ENCODE measurements at places on chromosomes 5 and 9.

- DNase-seq, result no peak
Observed at GRCh38 chr5:417301-418161, 25.4 kb upstream of the EXOC3 start.

DNA sequence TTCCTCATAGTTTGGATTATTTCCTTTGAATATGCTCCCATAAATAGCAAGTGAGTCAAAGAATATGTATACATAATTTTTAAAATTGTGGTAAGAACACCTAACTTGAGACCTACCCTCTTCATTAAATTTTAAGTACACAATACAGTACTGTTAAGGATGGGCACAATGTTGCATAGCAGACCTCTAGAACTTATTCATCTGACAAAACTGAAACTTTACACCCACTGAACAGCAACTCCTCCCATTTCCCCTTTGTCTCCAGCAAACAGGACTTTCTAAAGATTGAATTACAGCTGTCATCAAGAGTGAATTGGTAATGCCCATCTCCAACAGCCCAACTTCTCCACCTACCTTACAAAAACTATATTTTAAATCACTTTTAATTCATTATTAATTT lies 388.9 kb downstream of the HTR1A start:
- DNase-seq, result no peak

DNA sequence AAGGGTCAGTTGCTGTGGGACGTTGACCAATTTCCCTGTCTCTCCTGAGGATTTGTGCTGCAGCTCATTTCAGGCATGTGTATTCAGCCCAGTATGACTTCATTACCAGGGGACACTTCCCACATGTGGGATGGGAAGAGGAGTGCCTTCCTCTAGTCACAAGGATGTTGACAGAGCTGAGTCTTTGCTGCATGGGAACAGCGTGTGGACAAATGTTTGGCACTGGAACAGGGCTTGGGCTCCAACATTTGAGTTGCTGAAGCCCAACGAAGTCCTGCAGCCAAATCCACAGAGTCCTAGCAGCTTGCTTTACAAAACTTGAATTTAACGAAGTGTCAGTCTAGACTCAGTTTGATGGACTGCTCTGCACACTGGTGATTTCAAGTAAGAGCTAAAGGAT lies 283.2 kb downstream of the SH3GL2 start:
- DNase-seq, result no peak

GRCh38 chr9:6079386-6079785 lies 64.0 kb upstream of the RANBP6 start:
- no peak for DNase-seq

GRCh38 chr5:115840873-115841272 lies 492 bp downstream of the ATG12 start:
- DNase-seq, result no peak

DNA sequence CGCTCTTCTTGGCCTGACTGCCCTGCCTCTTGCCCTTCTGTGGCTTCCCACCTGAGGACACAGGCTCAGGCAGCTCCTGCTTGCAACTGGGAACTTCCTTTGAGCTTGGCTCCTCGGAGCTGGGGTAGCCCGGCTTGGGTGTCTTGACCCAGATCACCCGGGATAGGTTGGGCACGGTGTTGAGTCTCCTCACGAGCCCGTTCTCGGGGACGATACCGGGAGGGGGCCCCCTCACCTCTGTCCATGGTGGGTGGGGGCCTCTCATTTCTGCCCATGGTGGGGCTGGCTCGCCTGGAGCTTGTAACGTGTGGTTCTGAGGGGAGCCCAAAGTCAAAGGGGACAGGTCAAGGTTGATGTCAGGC lies 7.8 kb upstream of the DDX41 start:
- no peak for DNase-seq

- DNase-seq, result no peak
Observed at GRCh38 chr5:67483453-67484030, 286.9 kb upstream of the CD180 start.

GRCh38 chr9:90854637-90855175 lies 53.1 kb downstream of the SYK start:
- no peak for DNase-seq

- no peak for DNase-seq
Observed at GRCh38 chr9:123445116-123445515, 89.1 kb downstream of the CRB2 start.

DNA sequence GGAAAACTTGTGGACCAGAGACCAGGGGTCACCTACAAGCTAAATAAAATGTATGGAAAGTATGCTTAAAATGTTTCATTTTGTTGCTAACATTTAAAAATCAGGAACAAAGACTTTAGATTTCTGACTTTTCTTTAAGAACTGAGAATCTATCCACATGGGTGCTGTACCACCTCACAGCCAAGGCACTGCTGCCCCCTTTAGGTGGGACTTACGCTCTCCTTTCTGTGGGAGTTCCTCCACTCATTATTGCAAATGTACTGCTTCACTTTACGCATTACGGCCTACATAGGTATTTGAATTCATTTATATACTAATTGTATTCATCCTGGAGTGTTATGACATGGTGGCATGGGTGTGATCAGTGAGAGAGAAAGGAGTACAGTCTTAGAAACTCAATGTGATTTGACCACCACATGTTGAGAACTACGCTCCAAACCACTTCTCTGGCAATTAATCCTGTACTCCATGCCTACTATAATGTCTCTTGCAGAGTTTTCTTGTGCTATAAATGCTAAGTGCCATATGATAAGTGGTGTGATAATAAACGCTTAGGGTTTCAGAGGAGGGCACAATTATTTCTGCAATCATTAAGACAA lies 24.7 kb upstream of the CETN3 start:
- peak; percentile 36 for DNase-seq

DNA sequence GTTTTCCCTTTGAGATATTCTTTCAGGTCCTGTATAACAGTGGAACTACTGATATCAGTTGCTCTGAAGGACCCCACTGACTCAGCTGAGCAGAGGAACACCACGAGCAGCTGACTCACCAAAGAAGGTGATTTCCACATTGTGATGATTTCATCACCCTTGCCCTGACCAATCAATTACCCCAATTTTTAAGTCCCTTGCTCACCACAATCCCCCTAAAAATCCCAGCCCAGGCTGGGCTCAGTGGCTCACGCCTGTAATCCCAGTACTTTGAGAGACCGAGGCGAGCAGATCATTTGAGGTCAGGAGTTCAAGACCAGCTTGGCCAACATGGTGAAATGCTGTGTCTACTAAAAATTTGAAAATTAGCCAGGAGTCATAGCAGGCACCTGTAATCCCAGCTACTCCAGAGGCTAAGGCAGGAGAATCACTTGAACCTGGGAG lies 125.3 kb upstream of the ABCA1 start:
- peak; percentile 3 for DNase-seq

GRCh38 chr5:75466006-75466716 lies 45.3 kb downstream of the CERT1 start:
- DNase-seq, result no peak

DNA sequence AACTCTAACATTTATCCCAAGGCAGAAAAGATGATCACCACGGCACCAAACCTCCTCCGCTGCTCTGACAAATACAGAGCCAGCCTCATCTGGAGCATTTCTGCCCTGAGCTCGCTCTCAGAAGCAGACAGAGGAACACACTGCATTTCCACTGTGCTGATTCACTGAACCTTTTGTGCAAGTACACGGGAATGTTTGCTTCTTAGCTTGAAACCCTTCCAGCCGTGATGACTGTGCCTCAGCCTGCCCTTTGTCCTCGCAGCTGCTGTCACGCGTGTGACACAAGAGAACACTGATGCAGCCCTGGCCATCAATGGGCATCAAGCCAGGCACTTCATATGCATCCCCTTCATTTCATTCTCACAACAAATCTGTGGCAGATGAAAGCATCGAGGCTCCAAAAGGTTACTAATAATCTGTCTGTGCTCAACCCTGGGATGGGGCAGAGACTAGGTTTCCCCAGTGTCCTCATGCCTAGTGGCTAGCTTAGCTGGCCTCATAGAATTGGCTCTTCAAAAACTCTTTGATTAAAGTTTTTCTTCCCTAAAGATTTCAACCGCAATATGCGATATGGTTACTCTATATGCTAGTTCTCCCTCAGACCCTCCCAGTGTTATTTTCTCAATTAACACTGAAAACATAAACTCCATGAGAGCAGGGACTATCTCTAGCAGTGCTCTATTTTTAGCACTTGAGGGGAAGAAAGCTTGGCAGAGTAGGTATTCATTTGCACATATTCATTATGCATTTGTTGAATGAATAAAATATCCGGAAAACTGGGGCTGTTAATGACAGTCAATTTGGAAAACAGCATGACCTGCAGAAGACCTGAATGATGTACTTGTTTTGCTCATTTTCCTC lies 7.3 kb downstream of the CDC14B start:
- DNase-seq, result no peak

- no peak for DNase-seq
Observed at GRCh38 chr5:1890296-1890695, 7.6 kb upstream of the IRX4 start.

GRCh38 chr9:6354072-6354686 lies 26.0 kb downstream of the TPD52L3 start:
- DNase-seq, result peak; percentile 1

DNA sequence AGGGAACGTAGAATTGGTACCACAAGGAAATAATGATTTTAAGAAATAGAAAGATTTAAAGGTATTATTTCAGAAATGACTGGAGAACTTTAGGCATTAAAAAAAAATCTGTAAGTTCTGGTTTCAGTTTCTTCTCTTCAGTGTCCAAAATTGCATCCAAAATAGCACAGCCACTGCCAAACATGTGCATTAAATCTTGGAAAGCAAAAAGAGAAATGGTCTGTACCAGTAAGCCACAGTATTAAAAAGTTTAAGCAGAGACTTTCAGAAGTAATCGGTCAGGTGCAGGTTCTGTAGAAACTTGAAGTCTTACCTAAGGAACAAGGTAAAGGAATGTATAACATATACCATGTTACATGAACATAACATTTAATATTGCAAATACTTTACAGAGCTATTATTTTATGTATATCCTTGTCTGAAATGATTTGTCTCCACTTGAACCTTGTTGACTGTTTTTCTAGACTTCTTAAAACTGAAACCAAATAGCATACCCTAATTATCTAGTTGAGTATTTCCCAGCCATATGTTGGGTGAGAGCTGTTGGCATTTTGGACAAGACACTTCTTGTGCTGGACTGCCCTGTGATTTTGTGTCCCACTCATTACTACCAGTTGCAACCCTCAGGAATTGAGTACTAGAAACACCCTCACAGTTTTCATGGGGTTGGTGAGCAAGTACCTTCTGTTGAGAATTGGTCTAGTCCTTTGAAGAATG lies 32.1 kb downstream of the NIPBL start:
- no peak for DNase-seq

DNA sequence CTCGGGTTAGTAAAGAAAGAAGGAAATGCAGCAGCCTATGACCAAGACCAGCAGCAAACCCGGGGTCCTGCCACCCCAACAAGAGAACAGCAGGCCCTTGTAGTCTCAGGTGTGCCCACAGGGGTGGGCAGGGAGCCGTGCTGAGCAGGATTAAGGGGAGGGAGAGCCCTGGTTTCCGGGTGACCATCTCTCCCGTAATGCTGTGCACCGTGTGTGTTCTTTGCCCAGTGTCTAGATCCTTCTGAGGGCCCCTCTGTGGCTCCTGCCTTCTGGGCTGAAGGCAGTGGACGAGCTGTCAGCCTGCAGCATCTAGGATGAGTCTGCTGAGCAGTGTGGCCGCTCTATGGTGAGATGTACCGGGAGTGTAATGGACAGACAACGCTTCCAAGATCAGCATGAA lies 12.7 kb upstream of the PLEKHG4B start:
- DNase-seq, result no peak

DNA sequence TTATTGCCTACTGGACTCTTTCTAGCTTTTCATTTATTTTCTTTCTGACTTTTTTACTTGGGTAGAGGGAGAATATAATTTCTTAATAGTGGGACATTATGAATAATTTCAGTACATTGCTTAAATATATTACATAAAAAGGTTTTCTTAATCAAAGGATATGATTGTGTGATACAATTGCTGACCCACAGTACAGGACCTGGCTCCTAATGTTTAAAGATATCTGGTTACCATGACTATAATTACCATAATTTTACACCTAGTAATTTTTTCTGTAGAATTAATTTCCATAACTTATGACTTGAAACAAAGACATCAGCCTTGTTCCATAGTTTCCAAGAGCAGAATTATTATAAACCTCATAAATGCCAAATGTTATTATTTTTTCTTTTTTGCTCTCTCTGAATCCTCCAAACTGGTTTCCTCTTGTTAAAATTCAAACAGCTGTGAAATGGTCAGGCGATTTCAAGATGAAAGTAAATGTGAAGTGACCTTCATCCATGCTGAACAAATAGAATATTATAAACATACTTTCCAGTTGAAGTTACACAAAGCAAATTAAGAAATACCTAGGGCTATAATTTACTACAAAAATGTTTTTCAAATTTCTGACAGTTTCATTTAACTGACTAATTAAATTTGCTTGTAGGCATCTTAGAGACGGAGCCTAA lies 301.2 kb upstream of the TYRP1 start:
- no peak for DNase-seq

DNA sequence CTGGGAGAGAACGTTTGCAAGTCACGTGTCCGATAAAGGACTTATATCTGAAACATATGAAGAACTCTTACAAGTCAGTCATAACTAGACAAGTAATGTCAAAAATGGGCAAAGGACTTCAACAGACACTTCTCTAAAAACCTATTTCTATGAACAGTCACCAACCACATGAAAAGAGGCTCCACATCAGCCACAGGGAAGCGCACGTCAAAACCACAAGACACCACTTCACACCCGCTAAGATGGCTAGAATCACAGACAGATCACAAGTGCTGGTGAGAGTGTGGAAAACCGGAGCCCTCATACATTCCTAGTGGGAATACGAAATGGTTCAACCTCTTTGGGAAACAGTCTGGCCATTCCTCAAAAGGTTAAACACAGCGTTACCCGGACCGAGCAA lies 11.5 kb upstream of the CARD9 start:
- DNase-seq, result no peak

Data from activated T-cell treated with anti-CD3 and anti-CD28 coated beads for 4 hours (primary cell).